ENCODE measurements at places on chromosomes 7 and 10.
A peak's percentile ranks its signal among the peaks of the same experiment; 100 is the strongest.

DNA sequence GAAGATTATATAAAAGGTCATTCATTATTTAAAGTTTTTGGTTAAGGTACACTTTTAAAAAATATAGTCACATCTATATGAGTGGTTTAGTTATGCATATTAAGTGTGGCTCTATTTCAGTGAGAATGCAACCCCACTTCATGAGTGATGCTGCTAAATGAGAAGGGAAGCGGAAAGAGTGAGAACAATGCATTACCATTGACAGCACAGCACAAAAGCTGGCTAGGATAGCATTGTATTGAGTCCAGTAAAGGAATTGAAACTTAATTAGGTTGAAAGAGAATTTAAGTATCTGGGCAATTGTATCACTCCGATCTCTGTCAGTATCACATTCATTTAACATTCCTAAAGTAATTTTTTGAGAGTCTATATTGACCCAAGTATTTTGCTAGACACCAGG, 13.2 kb downstream of the POM121L12 start:
- no peak for DNase-seq

GRCh38 chr10:58773944-58774343, 261.3 kb downstream of the BICC1 start:
- DNase-seq = no peak

- DNase-seq = peak; percentile 77
These were observed 868 bp downstream of the TIAL1 start for GRCh38 chr10:119595676-119596515.

GRCh38 chr7:102412548-102412947, 16.4 kb downstream of the PRKRIP1 start:
- peak; percentile 54 for DNase-seq

GRCh38 chr10:71927776-71928592, 36.2 kb upstream of the CHST3 start:
- no peak for DNase-seq
